Mucosa of descending colon (tissue), 3 donors: ENCODE measurements at places on chromosomes 1 and 21.

GRCh38 chr1:46605232-46605631 is 1.2 kb upstream of the MKNK1 start:
- no peak for DNase-seq

DNA sequence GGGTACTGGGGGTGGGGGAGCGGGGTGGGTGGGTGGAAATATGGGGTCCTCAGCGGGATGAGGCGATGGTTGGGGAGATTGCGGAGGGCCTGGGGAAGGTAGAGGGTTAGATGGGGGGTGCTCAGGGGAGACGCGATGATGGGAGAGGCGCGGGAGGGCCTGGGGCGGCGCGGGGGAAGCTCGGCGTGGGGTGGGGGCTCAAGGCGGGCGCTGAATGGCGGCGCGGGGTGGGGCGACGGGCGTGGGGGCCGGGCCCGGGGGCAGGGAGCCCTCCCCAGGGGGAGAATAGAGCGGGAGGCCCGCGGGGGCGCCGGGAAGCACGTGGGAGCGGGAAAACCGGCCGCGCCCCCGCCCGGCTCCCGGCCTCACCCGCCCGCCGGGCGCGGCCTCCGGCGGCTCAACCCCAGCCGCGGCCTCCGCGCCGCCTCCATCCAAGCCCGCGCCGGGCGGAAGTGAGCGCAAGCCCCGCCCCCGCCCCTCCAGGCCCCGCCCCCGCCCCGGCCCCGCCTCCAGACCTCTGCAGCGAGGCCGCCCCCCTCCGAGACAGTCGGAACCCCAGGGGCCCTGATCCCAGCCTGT is at the start of gene FAAP20:
Gene FAAP20 (minus strand): TSS at position 454 of the 579 bp plus-strand sequence. CDS start 23 bp downstream, at position 431.
- peak; percentile 70 for DNase-seq

DNA sequence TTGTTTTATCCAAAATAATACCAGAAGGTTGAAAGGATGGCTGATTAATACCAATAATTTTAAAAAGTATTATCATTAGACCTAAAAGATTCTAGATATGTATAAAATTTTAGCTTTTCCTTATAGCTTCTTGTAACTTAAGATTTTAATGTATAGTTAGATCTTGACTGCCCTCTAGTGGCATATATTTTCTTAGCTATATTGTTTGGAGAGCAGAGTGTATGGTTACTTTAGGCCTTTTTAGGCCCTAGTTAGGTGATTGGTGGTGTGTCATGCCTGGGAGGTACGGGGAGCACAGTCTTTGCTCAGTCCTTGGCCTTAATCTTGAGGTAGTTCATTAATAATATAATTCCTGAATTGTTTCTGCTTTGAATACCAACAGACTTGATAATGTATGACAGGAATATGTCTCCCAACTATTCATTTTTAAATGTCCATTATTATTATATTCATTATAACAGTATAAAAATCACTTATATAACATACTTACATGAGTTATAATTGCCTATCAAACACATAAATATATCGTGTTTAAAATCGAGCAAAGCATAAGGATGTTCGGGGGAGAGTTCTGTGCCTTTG is 328.4 kb downstream of the ZP4 start:
- no peak for DNase-seq

- no peak for DNase-seq
These were observed 113.3 kb downstream of the KIAA0319L start for GRCh38 chr1:35443768-35444518.

GRCh38 chr1:33472269-33472980 is at the start of gene ZSCAN20:
TSS of gene ZSCAN20 (plus strand) at chr1:33472645. CDS start at chr1:33479289, 6,644 bp downstream.
- peak; percentile 97 for DNase-seq

- no peak for DNase-seq
These were observed 116.8 kb downstream of the VPS13D start for GRCh38 chr1:12346483-12347151.

- DNase-seq = no peak
These were observed 356.2 kb downstream of the KCTD3 start for GRCh38 chr1:215923129-215923824.
